ENCODE measurements at places on chromosomes 1 and 21.

GRCh38 chr1:76854255-76854654 is 13.0 kb upstream of the ST6GALNAC5 start:
- no peak for DNase-seq

DNA sequence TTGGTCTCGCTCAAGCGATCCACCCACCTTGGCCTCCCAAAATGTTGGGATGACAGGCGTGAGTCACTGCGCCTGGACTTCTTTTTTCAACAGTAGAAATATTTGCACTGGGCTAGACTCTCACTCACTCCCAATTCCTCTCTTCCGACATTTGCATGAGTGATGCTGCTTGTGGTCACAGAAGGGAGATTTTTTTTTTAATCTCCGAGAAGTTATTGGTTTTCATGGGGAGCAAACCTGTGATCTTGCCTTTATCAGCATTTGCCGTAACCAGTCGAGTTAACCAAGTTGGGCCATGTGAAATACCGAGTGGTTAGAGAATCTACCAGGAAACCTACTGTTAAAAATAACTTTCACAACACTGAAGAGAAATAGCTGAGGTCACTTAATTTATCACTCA is 21.1 kb downstream of the ERG start:
- DNase-seq, result no peak

DNA sequence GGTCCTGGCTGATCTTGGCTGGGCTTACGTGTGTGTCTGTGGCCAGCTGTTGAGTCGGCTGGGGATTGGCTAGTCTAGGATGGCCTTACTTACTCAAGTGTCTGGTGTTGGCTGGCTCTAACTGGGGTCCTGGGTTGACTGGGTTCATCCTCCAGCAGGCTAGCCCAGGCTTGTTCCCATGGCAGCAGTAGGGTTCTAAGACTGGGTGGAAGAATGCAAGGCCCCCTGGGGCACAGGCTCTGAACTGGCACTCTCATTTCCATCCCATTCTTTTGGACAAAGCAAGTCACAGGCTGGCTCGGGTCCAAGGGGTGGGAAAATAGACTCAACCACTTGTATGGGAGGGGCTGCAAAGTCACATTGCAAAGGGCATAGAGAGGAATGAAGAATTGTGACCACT is 7.9 kb upstream of the OPRD1 start:
- DNase-seq, result no peak

- DNase-seq, result no peak
These were observed 93.5 kb downstream of the SIK1 start for GRCh38 chr21:43333298-43334062.

DNA sequence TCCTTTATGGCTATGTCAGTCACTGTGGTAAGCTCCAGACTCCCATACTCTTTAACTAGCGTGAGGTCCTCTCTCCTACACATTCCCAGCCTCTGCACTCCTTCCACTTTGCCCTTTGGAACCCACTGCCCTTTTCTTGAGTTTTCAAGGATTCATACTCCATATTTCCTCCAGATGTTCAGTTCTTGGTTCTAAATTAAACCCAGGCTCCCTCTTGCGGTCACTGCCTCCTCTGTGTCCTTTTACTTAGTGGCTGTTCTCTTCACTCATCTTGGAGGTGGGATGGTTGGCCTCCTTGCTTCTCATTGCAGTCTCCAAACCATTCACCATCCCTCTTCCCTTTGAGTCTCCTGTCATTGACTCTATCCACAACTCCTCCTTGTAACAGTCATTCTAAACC is 208.1 kb downstream of the TGFB2 start:
- DNase-seq, result no peak

GRCh38 chr1:243921111-243921510 is 71.1 kb upstream of the AKT3 start:
- DNase-seq, result no peak

Data from midbrain (tissue), 1 donor.